Activated CD4-positive, alpha-beta memory T cell treated with anti-CD3 and anti-CD28 coated beads for 36 hours (primary cell): ENCODE measurements at places on chromosomes 4 and X. TPM values are rescaled to one million over a fixed set of nuclear protein-coding genes. Genes with fewer than 3 reads are reported as not detected.

GRCh38 chr4:10040049-10040892 is 19.0 kb upstream of the SLC2A9 start:
- no peak for DNase-seq

Gene CRLF2
- total RNA-seq, result 0.44 TPM

DNA sequence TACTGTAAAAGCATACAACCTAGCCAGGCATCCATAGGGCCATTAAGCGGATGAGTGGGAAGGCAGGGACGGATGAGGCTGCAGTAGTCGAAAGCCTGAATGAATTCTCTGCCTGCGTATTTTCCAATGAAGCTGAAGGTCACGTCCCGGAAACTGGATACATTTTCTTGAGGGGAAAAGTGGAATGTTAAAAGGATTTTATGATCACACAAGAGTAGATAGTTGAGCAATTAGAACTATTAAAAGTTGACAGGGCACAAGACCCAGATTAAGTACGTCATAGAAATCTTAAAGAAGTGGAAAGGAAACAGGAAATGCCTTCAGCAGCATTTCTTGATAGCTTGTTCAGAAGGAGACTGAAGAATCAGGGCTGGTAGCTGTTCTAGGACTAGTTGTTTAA is 98.3 kb upstream of the CXXC4 start:
- DNase-seq, result no peak

GRCh38 chr4:3777033-3777390 is 10.8 kb downstream of the ADRA2C start:
- no peak for DNase-seq

DNA sequence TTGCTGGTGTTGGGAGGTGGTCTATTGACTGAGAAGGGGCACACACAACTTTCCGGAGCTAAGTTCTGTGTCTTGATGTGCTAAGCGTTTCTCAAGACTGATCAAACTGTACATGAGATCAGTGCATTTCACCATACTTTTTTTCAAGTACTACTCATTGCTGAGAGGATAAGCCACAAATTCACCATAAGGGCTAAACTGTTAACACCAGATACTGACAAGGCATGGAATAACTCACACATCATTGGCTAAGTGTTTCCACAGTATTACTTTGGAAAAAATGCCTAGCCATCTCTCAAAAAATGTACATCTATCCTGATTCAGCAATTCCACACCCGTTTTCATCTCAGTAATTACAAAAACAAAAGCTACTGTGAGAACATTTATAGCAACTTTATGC is 13.0 kb downstream of the RBMX start:
- no peak for DNase-seq

Gene RASSF6
- not detected for total RNA-seq

GRCh38 chr4:85773372-85773771 is 298.4 kb downstream of the ARHGAP24 start:
- no peak for DNase-seq

DNA sequence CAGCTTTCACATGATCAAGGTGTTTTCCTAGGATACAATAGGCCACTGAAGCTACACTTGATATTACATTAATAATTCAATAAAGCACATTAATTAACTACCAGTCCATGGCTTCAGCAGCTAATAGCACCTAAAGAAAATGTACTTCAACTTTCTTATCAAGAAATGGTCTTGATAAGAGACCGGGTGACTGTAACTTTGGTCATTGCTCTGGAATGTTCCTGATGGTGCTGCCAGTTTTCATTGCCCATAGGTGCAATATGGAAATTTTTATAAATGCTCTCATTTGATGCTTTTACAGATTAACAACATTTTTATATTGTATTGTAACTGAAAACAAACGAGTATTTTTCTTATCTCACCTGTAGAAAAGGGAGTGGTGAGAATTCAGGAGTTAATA is 165.4 kb downstream of the SHROOM3 start:
- DNase-seq, result no peak

DNA sequence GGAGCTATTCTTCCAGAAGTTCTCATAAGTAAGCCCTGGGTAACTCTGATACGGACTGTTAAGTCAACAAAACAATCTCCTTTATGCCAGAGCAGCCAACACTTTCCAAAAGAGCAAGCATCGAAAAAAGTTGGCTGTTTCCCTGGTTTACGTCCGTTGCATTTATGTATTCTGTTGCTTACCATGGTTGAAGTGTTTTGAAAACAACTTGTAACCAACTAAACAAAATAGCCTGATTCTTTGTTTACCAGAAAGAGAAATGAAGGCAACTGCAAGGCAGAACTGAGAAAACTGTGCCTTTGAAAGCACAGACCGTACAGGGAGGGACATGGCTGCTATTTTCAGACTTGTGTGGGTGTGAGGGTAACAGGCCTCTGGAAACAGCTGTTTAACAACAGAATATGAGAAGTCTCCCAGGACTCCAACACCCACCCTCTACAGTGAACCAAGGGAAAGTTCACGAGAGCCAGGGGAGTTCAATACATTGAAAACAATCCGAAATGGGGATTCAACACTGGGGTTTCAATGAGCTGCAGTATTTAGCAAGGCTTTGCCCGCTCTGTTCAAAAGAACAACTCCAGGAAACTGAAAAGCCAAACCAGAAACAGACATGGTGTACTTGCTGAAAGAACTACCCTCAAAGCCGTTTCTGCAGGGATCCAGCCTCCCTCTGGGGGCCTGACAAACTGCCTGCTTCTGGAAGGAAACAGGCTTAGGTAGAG is 95.8 kb upstream of the EGFL6 start:
- no peak for DNase-seq

Gene TMPRSS11A
- not detected for total RNA-seq

DNA sequence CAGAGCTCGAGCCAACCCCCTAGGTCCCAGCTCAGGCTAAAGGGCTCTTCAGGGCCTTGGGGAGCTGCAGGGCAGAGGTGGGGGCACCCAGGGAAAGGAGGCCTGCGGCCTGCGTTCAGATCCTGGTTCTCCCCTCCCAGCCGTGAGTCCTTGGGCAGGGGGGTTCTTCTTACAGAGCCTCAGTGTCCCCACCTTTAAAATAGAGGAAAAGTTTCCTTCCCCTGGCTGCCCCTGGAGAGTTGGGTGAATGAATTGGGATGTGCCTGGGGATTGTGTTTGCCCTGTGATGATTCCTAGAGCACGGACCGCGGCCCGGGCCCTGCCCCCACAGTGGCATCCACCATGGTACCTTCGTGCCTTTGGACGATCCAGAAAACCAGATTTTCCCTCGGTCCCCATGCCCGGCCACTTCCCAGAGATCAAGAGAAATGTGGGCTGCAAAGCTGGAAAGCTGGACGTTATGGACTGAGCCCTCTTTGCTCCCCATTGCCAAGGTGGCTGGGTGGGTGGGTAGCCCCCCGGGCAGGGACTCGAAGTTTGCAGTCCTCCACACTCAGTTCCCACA is 11.4 kb downstream of the HTRA3 start:
- no peak for DNase-seq

DNA sequence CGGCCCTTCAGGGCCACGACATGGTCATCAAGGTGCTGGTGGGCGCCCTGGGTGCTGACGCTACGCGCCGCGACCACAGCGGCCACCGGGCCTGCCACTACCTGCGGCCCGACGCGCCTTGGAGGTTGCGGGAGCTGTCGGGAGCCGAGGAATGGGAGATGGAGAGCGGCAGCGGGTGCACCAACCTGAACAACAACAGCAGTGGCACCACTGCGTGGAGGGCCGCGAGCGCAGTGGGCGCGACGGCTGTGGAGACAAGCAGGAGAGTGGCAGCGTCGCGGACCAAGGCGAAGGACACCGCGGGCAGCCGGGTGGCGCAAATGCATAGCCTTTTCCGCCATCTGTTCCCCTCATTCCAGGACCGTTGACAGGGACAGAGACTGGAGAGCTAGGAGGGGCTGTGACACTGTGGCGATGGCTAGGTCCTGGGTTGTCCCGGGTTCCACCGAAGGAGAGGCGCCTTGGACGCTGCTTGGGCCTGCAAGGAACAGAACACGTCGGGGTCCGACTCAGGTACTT is 919 bp downstream of the SOWAHD start:
- DNase-seq, result no peak

Gene BEND4
- total RNA-seq, result 0.19 TPM

GRCh38 chr4:25358515-25359275 is 18.4 kb upstream of the ANAPC4 start:
- no peak for DNase-seq

- no peak for DNase-seq
These were observed 12.3 kb downstream of the TBCK start for GRCh38 chr4:106303548-106304281.

- no peak for DNase-seq
These were observed 282.1 kb upstream of the GIMD1 start for GRCh38 chr4:106650701-106651100.

GRCh38 chr4:82429728-82430192 is 502 bp downstream of the HNRNPDL start:
- no peak for DNase-seq

DNA sequence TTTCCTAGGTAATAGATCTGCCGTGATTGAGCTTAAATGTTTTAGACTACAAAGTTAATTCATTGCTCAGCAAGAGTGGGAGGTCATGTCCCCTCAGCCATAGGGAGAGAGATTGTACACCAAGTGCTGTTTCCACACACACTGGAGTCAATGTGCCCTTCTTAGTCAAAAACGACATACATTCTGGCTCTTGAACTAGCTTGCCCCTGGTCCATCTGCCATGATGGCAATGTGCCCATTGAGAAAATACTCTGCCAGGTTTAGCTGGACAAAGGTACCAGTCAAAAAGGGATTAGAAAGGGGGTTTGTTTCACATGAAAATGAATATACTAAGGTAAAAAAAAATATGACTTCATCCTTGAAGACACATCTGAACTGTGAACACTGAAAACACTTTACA is 377.1 kb upstream of the ADGRL3 start:
- DNase-seq, result no peak
